ENCODE measurements at places on chromosomes 5 and 9.

GRCh38 chr9:117125531-117125930 is 289.3 kb downstream of the ASTN2 start:
- DNase-seq = no peak

DNA sequence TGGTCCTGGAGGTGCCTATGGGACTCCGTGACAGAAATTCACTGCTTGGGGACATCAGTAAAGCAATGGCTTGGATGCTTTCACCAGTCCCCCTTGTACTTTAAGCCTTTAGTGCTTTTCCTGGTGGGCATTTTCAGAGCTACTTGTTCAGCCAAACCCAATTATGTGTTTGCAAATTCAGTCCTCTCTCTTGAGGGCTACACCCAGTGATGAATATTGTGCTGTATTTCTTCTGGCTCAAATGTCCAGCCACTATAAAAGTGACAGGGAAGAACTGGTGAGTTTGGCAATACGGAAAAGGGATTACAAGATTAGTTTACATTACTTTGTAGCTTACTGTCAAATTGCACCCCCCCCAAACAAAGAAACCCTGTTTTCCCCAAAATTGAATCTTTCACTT is 4.5 kb downstream of the THBS4 start:
- DNase-seq = no peak

DNA sequence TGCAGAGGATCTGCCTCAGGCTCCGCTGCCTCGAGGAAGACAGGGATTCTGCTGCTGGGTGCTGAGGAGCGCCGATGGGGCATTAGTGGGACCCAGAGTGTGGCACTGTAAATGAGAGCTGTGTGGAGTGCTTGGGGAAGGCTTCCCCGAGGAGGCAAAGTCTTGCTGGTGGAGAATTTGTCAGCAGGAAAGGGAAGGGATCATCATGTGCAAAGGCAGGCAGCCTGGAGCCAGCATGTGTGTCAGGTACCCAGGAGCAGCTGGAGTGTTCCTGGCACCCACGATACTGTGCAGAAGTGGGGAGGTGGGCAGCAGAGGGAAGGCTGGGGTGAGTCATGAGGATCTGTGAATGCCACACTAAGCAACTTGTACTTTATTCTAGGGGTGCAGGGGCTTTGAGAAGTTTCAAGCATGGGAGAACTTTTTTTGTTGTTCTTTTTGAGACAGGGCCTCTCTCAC is 12.3 kb downstream of the B4GALT7 start:
- no peak for DNase-seq

DNA sequence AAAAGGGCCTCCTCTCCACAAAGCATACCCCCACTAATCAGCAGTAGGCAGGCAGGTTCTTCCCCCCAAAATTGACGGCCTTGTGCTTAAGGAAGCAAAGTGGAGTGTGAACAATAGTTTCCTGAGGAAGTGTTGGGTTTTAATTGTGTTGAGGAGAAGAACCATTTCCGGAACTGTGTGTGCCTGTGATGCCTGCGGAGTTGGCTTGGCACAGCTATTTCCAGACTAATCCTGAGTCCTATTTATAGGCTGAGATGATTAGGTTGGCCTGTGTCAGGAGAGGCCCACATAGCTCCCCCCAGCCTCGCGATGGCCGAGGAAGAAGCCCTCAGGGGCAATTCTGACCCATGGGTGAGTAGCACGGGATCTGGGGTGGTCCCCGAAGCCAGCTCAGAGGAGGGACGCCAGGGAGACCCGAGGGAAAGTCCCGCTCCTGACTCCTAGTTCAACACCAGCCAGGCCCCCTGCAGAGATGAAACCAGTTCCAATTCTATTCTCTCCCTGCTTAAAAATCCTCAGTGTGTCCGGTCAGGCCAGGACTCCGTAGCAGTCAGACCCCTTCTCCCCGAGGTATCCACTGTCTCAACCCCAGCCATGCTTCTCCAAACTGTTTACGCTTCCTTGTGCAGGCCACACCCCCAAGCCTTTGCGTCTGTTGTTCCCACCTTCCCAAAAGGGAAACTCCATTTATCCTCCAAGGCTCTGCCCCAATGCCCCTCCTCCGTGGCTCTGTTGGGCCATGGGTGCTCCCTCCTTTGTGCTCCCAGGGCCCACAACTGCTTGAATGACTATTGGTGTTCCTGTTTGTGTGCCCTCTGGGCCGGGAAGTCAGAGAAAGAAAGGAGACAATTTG is 18.1 kb downstream of the GSN start:
- DNase-seq = no peak

GRCh38 chr9:5608298-5609225 is 20.3 kb upstream of the RIC1 start:
- no peak for DNase-seq

- peak; percentile 32 for DNase-seq
These were observed 194 bp upstream of the RXFP3 start for GRCh38 chr5:33936004-33936380.

DNA sequence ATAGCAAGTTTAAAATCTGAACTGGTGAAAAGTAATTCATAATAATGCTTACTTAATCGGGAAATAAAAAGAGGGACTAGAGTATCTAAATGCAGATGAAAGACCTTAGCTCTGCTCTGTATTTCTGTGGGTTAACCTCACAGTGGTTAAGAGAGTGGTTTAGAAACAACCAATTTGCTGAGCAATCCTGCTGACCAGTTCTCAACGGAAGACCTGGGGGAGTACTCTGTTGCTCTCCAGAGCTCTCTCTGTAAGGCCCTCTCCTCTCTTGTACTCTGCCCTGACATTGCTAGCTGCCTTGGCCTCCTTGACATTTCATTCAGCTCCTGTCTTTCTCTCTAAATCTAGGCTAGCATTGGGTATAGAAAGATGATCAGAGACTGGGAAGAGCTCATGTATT is 1186.6 kb upstream of the SEMA6A start:
- DNase-seq = no peak

DNA sequence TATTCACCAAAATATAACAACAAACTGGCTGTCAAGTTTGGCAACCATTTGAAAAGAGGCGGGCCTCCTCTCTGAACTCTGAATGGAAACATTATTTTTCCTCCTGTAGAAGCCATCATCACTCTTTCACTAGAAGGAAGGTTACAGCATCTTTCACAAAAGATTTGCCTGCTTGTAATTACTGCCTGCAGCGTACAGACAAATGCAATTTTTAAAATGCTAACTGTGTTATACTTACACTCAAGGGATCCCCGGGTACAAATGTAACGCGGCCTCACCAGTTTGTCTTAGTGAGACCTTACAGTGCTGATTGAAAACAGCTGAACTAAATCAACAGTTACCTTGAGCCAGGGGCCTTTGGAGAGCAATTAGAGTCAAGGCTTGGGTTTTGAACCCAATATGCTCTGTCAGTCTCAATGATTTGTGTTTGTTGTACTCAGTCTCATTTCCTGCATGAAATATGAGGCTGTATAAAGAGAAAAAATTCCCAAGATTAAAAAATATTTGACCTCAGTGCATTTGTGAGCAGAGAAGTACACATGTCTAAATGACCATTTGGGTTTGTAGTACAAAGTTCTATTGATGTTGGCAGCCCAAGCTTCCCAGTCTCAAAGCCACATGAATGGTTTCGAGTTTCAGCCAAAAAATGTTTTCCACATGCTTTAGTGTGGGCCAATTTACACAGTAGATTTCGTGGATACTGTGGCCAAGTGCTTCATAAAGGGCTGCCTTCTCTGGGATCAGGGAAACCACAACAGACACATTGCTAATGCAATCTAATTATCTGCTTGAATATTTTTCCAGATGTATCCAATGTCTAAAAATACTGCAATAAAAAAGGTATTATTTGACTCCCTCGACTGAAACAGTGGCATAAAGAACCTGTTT is 500.0 kb downstream of the SPATA31D1 start:
- DNase-seq = no peak

DNA sequence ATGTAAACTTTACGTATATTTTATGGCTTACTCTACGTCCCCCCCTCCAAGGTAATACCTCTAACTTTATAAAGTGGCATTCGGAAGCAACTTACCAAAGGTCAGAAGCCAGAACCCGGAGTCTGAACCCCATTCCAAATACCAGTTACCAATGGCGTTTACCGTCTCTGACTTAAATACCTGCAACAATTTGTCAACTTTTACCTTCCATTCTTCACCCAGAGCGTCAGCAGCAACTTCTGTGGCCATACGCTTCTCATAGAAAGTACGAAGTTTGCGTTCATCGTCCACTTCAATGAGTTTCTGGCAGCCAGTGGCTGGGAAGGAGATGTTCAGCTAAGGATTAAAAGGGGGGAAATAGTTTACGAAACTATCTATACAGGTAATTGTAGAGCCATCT is 753 bp downstream of the RPS6 start:
- no peak for DNase-seq

Measured in HEK293T (cell line).